SW 1271 (cell line): ENCODE measurements at places on chromosomes 5 and 9.

GRCh38 chr5:149724130-149724840, 5.8 kb upstream of the PPARGC1B start:
- DNase-seq = no peak

GRCh38 chr5:122156724-122157325, 27.5 kb downstream of the ZNF474 start:
- peak; percentile 55 for DNase-seq

DNA sequence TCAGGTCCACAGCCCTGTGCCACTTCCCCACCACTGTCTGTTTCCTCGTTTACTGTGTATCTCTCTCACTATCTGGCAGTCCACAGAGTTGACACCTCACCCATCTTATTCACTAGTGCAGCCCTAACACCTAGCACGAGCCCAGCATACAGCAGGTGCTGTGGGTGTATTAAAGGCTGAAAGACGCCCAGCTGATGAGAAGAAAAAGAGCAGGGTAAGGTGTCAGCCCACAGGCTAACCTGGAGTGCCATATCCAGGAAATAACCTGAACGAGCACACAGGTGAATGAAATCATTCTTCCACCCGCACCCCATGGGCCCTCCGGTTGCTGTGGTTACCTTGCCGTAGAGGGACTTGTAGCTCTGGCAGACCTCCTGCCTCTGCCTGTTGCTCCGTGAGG, 18.6 kb downstream of the ANXA6 start:
- no peak for DNase-seq

- DNase-seq = no peak
Observed at GRCh38 chr9:97388721-97389238, 23.1 kb upstream of the TDRD7 start.

DNA sequence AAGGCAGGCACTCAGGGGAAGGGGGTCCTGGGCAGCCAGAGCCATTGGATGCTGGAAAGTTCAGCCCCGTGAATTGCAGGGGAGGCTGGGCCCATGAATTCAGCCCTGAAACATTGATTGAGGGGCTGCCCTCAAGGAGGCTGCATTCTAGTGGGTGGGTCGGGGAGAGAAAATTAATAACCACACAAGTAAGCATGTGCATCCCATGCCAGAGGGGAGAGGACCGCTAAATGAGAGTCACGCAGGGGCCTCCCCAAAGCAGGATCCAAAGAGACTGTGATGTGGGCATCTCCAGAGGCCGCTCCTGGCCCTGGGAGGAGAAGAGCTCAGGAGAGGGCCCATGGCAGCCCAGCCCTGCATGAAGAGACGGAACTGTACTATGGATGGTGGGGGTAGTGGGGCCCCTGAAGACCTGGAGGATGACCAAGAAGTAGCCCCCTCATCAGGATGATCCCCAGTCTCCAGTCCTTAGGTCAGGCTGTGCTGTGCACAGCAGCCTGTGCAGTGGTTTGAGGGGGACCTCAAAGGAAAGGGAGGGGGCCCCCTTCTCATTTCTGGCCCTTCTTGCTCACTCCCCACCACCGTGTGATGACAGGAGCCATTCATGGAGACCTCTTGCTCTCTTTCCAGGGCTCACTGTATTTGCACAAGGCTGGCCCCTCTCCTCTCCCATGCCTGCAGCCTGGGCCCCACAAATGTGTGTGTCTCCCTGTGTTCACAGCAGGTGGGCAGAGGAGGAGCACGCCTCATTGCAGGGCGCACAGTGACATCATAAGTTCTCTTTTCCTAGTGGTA, 233.6 kb upstream of the IRX1 start:
- no peak for DNase-seq

DNA sequence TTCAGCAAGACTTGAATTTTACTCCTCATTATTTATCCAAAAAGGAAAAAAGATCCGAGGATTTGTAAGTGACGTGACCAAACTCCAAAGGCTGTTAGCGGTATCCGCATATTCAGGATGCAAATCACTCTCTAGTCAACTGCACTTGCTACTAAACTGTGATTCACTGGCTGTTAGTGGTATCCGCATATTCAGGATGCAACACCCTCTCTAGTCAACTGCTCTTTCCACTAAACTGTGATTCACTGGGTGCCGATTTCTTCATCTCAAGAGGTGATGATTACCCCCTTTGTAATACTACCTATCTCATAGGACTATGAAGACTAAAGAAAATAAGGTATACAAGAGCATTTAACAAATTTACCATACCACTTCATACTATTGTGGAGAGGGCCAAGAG, 5.7 kb downstream of the MAPKAP1 start:
- DNase-seq = peak; percentile 81

DNA sequence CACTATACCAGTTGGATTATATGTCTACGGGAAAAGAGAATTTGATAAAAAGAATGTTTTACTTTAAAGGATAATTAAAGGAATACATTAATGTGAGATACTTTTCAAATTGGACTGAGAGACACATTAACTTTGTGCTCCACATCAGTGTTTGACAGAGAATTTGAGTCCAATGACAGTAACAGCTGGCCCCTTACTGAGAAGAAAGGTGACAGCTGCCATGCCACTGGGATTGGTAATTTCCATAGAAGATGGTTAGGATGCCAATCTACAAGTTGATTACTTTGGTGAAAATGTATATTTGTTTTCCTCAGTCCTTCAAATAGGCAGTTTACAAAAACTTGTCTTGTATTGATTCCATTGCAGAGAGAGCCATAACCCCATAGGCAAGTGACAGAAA, 578.4 kb downstream of the SLCO4C1 start:
- no peak for DNase-seq

- no peak for DNase-seq
Observed at GRCh38 chr5:154892369-154892771, 33.9 kb downstream of the CNOT8 start.

- no peak for DNase-seq
Observed at GRCh38 chr5:74468421-74468820, 172.1 kb downstream of the ENC1 start.

GRCh38 chr5:116395631-116396203, 178.9 kb downstream of the SEMA6A start:
- no peak for DNase-seq

- DNase-seq = no peak
Observed at GRCh38 chr5:135423846-135424168, 23.3 kb downstream of the DCANP1 start.

DNA sequence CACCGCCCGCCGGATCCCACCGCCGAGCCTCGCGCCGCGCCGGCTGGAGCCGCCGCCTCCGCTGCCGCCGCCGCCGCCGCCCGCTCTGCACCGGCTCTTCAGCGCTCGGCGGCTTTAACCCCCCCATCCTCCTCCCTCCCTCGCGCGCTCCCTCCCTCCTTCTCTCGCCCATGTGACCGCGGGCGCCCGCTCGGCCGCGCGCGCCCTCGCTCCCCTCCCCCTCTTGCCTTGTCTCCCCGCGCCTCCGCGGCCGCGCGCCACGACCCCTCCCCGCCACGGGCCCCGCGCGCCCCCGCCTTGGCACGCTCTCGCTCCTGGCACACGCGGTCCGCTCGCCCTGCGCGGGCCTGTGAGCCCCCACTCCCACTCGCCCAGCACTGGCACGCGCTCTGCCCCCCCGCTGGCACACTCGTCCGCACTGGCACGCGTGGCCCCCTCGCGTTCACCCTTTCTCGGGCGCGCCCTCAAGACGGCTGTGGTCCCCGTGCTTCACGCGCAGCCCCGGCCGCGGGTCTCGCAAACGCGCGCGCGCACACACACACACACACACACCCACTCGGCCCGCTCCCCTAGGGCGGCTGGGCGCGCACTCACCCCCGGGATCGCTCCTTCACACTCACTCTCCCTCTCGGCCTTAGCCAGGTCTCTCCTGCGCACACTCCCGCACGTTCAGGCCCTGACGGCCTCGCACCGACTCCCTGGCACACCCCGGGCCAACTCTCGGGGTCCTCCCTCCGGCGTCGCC, at the start of gene CNTFR:
Gene CNTFR, minus strand, starts transcription at position 89 of the 745 bp plus-strand sequence. CDS start 20,743 bp downstream, outside the sequence.
- no peak for DNase-seq

- DNase-seq = no peak
Observed at GRCh38 chr9:121925935-121926334, 167.2 kb downstream of the TTLL11 start.

DNA sequence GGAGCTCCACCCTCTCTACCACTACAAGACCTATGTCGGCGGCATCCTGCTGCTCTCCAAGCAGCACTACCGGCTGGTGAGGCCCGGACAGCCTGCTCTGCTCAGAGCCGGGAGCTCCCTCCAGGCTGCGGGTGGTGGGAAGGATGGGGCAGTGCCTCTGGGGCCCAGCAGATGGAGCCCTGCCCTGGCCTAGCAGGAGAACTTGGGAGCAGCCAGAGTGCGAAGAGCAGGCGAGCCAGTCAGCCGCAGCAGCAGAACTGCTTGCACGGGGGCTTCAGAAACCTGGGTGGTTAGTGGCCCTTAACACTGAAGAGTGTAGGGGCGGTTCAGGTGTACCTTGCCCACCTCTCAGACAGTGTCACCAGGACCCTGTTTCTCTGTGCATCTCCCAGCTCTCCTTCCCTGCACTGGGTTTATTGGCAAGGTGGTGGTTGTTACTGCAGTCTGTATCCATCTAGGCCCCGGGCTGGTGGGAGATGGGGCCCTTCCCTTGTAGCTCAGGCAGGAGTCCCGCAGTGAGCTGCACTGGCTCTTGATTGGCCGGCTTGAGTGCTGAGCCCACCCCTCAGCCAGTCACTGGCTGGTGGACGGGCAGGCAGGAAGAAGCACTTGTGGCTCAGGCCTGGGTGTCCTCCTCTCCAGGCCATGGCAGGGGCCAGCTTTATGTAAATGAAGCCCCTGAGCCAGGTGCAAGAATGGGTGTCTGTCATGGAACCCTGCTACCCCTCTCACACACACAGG, 7.7 kb downstream of the B4GALT7 start:
- DNase-seq = peak; percentile 68

GRCh38 chr9:125126019-125126746, 17.1 kb downstream of the SCAI start:
- DNase-seq = no peak

DNA sequence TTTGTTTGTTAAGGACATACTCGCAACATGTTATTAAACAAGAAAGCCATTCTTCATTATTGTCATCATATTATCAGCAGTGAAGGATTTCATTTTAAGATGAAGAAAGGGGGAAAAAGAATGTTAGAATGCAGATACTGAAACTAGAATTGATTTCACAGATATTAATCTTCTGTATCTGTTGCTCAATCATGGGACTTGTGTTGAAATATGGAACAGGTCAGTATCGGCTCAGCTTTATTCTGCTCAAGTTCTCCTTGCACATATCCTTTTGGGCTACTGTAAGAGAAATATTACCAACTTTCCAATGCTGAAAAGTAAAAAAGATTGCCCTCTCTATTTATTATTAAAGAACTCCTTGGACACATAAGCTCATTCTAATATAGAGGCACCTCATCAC, 13.8 kb upstream of the ANXA1 start:
- DNase-seq = no peak

DNA sequence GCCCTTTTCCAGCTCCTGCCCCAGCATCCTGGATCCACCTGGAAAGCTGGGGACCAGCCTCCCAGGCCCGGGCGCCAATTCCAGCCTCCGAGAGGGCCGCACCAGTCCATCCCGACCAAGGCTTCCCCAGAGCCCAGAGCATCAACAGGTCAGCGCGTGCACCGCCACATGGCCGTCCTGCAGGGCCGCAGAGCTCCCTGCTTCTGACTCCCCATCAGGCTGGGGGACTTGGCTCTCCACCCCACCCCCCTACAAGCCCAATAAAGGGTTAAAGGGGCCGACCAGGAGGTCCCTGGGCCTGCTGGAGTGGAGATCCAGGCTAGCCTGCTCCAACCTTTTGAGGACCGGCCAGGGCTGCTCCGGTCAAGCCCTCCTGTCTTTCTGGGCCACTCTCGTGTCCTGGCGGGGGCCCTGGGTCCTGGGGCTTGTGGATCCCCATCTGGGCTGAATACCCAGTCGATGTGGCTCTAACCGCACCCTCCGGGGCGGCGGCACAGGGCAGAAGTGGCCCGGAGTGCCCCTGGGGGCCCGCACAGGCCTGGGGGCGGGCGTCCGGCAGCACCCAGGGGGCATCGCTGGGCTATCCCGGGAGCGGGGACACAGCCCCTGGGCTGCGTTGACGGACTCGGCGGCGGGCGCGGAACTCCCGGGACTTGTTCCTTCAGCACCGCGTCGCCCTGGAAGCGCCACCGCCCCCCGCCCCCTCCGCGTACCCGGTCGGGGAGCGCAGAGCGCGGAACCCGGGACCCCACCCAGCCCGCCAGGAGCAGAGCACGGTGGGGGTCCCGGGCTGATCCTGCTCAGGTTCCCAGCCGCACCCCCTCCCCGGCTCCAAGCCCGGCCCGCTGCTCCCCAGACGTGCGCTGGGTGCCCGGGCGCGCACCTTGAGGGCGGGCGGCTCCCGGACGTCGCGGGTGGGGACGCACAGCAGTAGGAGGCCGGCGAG, 590 bp downstream of the ENTPD2 start:
- DNase-seq = no peak

GRCh38 chr9:120358877-120359276, 221.1 kb downstream of the CDK5RAP2 start:
- no peak for DNase-seq

DNA sequence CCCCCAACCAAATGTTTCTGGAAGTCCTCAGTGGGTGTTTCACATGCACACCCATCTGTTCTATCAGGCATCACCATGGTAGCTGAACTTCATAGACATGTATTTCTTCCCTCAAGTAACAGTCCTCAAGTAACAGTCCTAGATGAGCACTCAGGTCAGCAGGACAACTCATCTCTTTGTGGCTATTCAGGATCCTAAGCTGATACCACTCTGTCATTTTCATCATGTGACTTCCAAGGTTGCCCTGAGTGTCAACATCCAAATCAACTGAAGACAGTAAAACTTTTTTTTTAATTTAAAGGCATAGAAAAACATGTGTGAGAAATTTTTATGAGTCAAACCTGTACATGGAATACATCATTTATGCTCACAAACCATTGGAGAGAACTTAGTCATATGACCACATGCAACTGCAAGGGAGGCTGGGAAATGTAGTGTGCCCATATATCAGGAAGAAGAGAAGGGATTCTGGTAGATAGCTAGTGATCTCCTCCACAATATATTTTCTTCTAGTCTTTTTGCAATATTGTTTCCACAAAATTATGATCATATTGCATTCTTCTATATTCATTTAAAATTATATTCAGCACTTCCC, 64.2 kb upstream of the FST start:
- peak; percentile 53 for DNase-seq

DNA sequence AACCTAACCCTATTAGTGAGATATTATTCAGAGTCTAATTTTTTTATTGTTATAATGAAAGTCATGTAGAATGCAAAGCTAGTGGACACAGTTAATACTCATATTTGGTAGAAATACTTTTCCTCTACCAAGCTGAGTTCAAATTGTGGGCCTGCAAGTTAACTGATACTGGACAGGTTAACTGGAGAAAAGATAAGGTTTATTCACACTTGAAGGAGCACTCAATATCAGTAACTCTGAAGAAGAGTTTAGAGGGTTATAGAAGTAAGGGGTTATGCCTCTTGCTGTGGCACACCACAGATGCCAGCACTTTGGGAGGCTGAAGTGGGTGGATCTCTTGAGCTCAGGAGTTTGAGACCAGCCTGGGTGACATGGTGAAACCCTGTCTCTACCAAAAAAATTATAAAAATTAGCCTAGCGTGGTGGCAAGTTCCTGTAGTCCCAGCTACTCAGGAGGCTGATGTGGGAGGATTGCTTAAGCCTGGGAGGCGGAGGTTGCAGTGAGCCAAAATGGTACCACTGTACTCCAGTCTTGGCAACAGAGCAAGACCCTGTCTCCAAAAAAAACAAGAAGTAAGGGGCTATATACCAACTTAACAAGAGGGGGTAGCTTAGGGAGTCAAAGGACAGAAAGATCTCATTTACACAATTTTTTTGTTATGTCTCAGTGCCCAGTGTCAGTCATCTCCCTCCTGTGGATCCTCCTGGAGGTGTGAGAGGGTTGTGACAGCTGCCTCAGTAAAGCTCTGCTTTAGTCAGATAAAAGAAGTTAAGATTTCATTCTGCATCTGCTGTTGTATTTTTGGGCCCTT, 121.2 kb upstream of the GRHPR start:
- DNase-seq = no peak
